ENCODE measurements at places on chromosomes 13 and 19.

- DNase-seq: no peak
These were observed 3.7 kb downstream of the PLEKHF1 start for GRCh38 chr19:29668746-29669609.

- DNase-seq: no peak
These were observed 1458.0 kb downstream of the OLFM4 start for GRCh38 chr13:54486421-54487166.

- no peak for DNase-seq
These were observed 176.9 kb downstream of the SHISA2 start for GRCh38 chr13:25874907-25875306.

DNA sequence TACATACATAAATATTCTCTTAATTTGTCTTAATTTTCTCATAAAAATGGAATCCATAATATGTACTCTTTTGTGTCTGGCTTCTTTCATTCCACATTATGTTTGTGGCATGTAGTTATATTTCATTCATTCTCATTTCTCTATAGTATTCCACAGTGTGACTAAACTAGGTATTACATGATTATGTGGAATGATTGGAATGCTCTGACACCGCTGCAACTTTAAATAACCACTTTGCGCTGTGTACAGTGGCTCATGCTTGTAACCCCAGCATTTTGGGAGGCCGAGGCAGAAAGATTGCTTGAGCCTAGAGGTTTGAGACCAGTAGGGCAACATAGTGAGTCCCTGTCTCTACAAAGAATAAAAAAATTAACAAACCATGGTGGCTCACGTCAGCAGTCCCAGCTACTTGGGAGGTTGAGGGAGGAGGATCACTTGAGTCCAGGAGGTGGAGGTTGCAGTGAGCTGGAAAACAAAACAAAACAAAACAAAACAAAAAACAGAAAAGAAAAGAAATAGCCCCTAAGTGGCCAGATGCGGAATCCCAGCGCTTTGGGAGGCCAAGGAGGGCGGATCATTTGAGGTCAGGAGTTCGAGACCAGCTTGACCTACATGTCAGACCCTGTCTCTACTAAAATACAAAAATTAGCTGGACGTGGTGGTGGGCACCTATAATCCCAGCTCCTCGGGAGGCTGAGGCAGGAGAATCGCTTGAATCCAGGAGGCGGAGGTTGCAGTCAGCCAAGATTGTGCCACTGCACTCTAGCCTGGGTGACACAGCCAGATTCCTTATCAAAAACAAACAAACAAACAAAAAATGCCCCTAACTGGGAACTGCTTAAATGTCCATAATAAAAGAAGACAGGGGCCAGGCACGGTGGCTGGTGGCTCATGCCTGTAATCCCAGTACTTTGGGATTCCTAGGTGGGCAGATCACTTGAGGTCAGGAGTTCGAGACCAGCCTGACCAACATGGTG, 8.0 kb upstream of the SAE1 start:
- DNase-seq: peak; percentile 68

GRCh38 chr19:57803594-57804325, 11.0 kb downstream of the ZNF552 start:
- peak; percentile 82 for DNase-seq

DNA sequence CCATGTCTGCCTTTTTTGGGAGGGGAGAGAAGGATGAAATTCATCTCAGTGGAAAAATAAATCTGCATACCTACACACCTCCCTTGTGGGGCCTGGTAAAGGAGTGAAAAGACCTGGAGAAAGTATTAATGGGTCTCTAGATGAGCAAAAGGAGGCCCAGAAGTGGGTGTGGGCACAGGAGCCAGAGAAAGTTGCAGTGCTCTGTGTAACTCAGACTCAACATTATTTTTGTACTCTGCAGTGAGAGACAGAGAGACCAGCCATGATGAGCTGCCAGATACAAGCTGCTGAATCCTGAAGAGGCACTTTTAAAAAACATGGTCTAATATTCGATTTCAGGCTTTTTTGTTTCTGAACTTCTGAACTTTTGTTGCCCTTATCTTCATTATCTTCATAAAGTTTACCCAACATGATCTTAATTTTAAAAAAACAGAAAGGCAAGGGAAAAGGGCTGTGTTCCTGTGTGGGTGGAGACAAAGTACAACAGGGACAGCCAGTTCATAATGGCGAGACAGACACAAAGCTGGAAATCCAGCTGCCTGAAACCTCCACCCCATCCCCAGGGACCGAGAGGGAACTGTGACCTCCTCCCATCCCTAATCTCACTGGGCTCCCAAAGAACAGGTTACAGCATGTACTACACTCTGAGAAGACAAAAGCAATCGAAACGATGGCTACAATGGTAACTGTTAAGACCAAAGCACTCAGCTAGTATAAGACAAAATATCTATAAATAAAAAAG, 77.2 kb downstream of the KLF12 start:
- no peak for DNase-seq

GRCh38 chr13:32471187-32471922, 43.4 kb upstream of the N4BP2L1 start:
- no peak for DNase-seq

GRCh38 chr13:33932769-33933406, 114.9 kb downstream of the RFC3 start:
- no peak for DNase-seq

- peak; percentile 1 for DNase-seq
These were observed 104.2 kb downstream of the TDRD3 start for GRCh38 chr13:60501236-60501635.

Data from RPMI7951 (cell line).